ENCODE measurements at places on chromosomes 7 and 10.

DNA sequence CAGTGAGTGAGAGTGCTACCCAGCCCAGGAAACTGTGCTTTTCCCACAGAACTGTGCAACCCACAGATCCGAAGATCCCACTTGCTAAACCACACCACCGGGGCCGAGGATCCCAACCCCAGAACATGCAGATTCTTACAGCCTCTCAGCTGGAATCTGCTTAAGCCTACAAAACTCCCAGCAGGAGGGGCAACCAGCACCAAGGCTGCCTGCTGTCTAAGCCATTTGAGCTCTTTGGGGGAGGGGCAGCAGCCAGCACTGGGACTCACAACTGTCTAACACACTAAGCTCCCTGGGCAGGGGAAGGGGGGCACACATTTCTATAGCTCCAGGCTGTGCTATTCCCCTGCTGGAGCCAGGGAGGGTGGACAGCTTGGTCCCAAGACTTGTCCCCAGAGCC lies 529.9 kb downstream of the XPNPEP1 start:
- DNase-seq, result no peak

- DNase-seq, result no peak
Measured at GRCh38 chr10:5243521-5243987, 46.9 kb downstream of the AKR1C4 start.

- DNase-seq, result no peak
Measured at GRCh38 chr7:88014581-88014980, 80.5 kb downstream of the ADAM22 start.

GRCh38 chr10:127984945-127985344 lies 78.0 kb downstream of the PTPRE start:
- no peak for DNase-seq

GRCh38 chr10:88881320-88881719 lies 1.3 kb downstream of the STAMBPL1 start:
- DNase-seq, result no peak

GRCh38 chr7:15998617-15999016 lies 312.1 kb upstream of the MEOX2 start:
- no peak for DNase-seq

DNA sequence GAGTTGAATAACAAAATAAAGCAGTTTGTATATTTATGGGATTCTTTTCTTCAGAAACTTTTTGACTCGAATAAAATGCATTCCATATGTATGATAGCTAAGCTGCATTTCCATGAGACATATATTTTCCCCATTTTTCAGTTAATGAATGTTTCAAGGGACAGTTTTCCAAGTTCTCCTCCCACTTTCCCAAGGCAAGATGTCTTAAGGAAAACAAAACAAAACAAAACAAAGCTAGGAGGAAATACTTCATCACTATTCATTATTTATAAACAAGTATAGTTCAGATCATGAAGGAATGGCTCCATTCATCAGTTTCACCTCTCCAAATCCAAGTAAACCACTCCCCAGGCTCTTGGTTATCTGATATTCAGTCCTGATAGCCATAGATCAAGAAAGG lies 261.0 kb downstream of the WDR11 start:
- DNase-seq, result no peak

GRCh38 chr10:1208366-1209311 lies 152.5 kb downstream of the WDR37 start:
- DNase-seq, result no peak

GRCh38 chr10:90929179-90929578 lies 8.3 kb upstream of the ANKRD1 start:
- DNase-seq, result no peak

DNA sequence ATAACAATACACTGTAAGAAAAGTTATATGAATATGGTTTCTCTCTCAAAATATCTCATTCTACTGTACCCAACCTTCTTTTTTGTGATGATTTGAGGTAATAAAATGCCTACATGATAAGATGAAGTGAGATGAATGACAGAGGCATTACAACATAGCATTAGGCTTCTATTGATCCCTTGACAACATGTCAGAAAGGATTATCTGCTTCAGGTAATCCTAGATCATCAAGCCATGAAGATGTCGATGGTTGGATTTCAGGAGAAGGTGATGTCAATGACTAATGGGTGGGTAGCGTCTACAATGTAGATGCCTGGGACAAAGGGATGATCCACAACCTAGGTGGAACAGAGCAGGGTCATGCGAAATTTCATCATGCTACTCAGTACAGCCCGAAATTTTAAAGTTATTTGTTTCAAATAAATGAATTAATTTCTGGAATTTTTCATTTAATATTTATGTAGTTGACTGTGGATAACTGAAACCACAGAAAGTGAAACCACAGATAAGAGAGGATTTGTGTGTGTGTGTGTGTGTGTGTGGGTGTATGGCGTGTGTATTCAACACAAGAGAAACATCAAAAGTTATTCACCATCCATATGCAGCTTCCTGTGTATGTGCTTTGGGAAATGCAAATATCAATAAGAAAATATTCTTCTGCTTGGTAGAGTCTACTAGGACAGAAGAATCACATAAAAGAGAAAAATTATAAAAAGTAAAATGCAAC lies 77.0 kb downstream of the MAGI2 start:
- no peak for DNase-seq

- no peak for DNase-seq
Measured at GRCh38 chr10:34147641-34148304, 667.3 kb downstream of the PARD3 start.

DNA sequence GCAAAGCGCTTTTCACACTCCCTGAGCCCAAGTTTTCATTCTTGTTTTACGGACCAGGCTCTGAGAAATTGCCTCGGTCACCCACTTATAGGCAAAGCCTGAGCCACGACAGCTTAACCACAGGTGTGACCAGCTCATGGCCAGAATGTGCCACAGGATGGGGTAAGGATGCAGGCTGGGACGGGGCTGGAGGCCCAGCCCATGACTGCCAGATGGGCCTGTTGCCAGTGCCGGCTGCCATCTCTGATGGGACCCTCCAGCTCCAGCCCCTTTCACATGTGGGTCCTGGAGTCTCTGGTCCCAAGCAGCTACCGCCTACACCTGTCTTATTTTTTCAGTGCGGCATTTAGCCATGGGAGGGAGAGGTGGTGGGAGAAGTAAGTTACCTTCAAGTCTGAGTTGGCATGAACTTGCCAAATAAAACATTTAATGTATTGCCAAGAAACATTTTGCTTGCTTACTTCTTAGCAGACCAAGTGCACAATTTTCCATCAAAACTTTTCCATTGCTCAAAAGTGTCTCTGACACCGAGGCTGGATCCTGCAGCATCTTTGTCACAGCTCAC lies 142.6 kb downstream of the GRK5 start:
- no peak for DNase-seq

DNA sequence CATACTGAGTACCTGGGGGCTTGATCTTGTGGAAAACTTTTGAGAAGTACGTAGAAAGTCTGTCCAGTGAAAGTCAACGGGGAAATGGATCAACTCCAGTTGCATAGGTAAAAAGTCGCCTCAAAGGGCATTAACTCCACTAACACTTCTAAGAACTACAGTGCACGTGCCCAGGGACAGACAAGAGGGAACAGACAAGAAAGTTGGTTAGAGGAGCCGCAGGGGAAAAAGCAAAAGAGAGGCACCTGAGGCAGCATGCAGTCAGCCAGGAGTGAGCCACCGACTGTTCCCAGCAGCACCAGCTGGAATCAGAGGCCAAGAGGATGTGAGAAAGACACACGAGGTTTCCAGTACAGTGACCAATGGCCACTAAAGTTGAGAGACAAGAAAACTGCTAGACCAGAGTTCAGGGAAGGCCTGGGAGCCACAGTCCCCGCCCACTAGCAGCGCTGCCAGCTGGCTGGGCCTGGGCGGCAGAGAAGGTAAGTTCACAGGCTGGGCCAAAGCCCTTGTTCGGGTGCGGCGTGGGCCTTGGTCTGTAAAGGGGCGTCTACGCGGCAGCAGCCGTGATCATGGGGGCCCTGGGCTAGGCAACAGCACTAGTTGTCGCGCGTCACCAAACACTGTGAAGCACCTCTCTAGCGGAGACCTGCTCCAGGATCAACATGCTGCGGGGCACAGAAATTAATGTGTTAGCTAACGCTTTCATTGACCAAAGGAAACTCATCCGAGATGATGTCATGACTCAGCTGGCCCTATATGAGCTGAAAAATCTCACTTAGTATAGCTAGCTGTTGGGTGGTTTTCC lies 14.0 kb downstream of the ITGB1 start:
- DNase-seq, result no peak

DNA sequence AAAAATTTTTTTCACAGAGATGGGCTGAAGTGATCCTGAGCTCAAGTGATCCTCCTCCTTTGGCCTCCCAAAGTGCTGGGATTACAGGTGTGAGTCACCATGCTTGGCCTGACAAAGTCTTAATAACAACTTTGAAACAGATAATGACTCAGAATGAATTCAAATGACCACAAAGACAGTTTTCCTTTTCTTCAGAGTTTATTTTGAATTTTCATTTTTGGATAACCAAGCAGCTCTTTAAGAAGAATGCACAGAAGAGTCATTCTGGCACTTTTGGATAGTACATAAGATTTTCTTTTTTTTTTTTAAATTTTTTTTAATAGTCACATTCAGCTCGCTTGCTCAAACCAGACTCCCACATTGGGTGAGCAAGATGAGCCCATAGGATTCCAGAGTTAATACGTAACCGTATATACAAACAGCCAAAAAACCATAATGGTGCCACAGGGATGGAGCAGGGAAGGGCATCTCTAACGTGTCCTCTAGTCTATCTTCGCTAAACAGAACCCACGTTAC lies 43.0 kb upstream of the NMT2 start:
- DNase-seq, result no peak

DNA sequence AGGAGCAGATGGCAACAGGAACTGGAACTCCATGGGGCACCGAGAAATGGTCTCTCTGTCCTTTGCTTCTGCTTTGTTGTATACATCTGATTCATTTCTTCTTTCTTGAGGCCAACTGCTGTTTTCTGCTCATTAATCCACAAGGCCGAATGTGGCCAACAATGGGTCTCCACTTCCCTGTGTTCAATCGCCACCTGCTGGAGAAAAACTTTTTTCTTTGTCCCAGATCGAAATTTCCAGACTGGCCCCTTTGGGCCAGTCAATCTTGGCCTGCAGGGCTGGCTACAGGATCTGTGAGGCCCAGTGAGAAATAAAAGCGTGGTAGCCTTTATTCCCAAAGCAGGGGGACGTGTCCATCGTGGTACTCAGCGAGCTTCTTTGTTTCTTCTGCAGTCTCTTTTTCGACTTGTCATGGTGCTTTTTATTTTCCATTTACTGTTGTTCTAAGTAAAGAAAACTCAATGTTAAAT lies 58.8 kb downstream of the PARP12 start:
- no peak for DNase-seq

DNA sequence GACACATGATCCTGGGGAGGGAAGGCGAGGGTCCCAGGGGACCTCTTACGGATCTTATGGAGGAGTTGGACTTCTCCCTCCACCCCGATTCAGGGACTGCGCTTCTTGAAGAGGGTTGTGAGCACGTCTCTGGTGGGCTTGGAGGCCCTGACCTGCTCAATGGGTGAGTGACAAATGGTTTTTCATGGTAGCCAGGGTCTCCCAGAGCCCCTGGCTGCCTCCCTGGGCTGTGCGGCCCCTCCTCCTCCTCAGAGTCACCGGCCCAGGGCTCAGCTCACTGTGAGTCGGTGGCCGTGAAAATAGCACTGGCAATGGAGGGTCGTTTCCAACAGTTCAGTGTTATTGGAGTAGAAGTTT lies 26.6 kb downstream of the INPP5A start:
- no peak for DNase-seq

DNA sequence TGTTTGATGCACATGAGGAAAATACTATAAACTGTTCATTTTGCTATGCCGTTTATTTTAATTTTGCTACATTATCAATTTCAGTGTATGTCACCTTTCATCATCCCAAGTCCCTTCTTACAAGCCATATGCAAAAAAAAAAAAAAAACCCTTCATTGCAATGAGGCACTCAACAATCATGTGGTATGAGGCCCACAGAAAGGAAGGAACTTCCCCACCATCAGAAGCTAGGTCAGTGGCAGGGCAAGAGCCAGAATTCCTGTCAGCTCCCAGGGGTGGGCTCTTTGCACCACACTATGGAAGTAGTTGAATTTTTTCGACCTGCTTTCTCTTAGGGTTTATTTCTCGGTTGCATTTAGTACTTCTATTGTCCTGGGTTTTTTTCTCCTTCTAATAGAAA lies 75.4 kb downstream of the NOC3L start:
- no peak for DNase-seq

DNA sequence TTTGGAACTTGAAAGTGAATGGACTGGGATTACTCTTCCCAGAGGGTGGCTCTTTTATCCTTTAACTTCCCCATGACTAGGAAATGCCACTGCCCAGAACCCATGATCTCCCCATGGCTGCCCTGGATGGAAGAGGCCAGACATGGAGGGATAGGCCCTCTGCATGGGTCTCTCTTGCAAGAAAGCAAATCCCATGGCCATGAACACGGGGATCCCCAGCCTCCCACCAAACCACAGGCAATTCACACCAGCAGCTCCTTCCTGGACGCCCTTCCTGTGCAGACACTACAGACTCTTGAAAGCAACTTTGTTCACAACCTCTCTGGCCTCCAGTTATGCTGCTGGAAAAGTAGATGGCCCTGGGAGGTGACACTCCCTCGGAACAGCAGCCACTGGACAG lies 55.0 kb downstream of the EBF3 start:
- no peak for DNase-seq

DNA sequence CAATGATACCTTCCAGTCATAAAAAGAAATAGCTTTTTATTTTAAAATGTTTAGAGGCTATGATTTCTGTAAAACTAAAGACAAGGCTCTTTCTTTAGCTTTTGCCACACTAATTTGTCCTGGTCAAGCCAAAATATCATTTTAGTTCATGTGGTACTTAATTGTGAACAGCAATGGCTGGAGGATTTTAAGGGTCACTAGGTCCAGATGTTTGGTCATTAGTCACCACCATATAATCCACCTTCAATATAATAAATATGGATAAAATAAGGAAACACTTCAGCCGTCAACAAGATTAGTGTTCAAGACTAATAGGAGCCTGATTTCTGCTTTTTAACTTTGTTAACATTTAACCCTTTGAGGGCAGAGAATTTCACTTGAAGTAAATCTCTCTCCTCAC lies 50.0 kb upstream of the HGF start:
- DNase-seq, result no peak

DNA sequence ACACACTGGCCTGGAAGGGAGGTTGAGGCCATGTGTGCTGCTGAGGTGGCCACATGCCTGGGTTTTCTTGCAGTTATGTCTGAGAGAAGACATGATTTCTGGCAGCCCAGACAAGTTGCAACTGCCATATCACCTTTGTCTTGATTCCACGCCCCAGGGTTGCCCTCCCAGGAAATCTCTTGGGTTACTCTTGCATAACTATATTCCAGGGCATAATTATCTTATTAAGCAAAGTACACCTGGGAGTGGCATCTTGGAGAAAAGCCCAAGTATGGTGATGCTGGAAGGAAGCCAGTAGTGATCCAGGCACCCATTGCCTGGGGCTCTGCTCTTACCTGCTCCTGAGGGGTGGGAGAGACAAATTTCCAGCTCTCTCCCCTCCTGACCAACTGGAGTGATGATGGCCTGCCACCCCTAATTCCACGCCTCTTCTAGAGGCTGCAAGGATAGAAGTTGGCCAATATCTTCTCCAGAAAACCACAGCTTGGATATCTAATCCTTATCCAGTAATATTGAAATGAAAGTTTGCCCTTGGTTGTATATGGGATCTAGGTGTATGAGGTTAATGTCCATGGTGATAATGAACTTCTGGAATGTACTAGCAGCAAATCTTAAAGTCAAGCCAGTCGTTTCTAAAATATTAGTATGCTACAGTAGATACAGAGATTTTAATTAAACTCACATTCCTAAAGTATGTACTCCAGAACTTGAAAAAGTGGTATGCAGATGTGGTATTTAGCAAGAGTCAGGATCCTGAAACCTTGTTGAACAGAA lies 5.0 kb downstream of the AKR1B10 start:
- DNase-seq, result no peak
